Right kidney (tissue), 9 donors: ENCODE measurements at places on chromosomes 7 and 10.
A peak's percentile ranks its signal among the peaks of the same experiment; 100 is the strongest.

DNA sequence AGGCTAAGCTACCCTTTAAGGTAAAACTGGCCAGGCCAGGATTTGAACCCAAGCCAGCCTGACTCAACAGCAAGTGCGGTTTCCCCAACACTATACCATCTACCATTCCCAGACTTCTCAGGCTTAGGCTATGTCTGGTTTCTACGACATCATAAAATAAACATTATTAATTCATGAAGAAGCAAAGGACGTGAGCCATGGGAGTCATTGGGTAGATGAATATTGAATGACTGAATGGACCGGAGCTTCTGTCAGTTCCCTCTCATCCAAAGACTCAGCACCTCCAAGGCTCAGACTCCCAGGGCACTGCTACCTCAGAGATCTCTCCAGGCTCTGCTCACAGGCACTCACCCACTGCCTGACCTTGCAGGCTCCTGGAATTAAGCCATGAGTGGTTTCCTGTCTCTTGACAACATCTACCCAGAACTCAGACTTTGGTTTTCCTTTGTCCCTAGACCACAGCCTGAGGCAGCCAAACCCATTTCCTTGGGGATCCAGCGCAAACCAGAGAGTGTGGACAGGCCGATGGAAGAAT lies 64.6 kb upstream of the STEAP1B start:
- no peak for DNase-seq

DNA sequence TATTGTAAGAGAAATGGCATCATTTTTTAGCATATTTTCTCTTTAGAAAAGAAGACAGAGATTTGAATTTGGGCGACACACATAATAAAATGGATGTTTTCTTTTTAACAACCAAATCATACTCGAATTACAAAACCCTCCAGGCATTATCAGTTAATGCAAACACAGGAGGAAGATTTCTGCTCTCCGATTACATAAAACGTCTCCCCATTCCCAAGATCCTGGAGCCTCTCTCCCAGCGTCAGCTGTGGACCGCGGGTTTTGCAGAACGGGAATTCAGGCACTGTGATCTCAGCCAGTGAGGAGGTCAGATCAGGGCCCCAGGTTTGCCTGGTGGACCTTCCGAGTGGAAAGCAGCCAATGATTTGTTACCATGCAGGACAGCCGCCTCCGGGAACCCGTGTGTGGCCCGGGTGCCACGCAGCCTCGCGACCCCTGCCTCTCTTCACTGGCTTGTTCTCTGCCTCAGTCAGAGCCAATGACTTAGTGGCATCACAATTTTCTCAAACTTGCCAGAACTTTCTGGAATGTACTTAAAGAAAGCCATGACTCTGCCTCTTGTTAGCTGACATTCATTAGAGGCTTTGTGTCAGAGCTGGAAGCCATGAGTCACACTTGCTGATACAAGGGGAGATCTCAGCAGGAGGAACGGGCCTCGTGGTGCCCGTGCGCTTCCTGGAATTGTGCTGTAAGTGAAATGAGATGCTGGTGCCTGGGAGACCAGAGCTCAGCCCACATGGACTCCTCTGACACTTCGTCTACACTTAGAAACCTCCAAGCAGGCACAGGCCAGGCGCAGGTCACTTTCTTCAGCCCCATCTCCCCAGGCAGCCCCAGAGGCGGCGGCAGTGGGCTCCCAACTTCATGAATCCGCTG lies 246.1 kb downstream of the KLF6 start:
- DNase-seq = peak; percentile 46

- DNase-seq = no peak
Measured at GRCh38 chr7:154546946-154547587, 455.9 kb downstream of the PAXIP1 start.

DNA sequence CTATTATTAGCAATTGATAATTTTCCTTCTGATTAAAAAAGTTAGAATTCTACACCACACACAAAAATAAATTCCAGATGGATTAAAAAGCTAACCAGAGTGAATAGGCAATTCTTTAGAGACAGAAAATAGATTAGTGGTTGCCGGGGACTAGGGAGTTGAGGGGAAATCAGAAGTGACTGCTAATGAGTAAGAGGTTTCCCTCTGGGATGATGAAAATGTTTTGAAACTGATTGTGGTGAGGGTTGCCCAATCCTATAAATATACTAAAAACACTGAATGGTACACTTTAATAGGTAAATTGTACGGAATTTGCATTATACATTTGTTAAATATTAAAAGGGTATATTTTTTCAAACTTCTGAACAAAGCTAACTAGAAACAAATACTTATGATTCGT lies 214.9 kb downstream of the GPAM start:
- DNase-seq = no peak

- DNase-seq = no peak
Measured at GRCh38 chr10:69498711-69499471, 47.6 kb downstream of the TSPAN15 start.

DNA sequence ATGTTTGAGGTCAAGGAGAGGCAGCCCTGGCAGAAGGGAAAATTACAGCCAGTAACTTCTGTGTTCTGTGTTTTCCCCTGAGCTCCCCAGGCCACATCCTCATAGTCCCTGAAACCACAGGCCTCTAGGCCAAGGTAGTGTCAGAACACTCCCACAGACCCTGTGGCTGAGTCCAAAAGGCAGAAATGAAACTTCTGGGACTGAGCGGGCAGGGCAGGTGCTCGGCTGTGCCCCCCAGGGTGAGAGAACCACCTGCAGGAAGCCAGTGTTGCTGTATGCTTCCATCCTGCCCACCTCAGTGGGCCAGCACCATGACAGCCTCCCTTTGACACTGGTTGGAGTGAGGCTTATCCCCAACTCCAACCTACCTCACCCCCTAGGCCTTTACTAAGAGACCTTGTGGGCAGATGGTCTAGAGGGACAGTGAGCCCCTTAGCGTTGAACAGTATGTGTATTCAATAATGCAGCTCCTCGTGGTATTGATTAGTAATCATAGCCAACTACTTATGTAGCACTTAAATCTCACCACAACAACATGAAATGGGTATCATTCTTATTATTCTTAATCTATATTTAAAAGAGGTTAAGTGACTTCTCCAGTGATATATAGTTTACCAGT lies 30.3 kb downstream of the PIK3CG start:
- no peak for DNase-seq

DNA sequence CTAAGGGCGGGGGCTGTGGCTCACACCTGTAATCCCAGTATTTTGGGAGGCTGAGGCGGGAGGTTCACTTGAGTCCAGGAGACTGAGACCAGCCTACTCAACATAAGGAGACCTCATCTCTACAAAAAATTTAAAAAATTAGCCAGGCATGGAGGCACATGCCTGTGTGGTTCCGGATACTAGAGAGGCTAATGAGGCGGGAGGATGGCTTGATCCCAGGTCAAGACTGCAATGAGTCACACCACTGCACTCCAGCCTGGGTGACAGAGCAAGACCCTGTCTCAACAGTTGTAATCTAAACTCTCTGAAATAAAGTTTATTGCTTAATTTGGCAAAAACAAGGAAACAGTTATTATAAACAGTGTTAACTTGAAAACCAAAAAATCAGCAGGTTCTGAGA lies 123.3 kb downstream of the USP6NL start:
- DNase-seq = no peak

- DNase-seq = no peak
Measured at GRCh38 chr7:135950972-135951371, 26.2 kb downstream of the MTPN start.

- DNase-seq = no peak
Measured at GRCh38 chr7:155270861-155271260, 26.8 kb upstream of the INSIG1 start.

GRCh38 chr7:119562839-119563238 lies 710.1 kb upstream of the KCND2 start:
- DNase-seq = no peak

- no peak for DNase-seq
Measured at GRCh38 chr10:84337199-84337598, 8.8 kb downstream of the CCSER2 start.

DNA sequence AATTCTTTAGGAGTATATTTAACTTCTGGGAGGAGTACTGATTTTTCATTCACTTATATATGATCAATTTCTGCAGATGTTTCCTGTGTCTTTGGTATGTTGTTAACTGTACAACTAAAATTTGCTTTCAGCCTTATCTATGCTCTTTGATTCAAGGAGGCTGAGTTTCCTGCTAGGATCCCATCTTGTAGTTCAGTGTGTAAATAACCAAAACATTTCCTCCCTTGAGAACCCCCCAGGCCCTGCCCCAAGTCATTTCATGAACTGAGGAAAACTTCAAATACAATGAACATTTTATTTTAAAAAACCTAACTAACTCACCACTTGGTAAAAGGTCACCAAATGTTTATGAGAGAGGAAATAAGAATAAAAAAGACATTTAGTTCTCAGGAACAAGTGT lies 55.5 kb downstream of the VWA2 start:
- no peak for DNase-seq

- no peak for DNase-seq
Measured at GRCh38 chr7:136971776-136972175, 103.3 kb downstream of the CHRM2 start.
